ENCODE measurements at places on chromosomes 5 and 9.
A peak's percentile ranks its signal among the peaks of the same experiment; 100 is the strongest.

DNA sequence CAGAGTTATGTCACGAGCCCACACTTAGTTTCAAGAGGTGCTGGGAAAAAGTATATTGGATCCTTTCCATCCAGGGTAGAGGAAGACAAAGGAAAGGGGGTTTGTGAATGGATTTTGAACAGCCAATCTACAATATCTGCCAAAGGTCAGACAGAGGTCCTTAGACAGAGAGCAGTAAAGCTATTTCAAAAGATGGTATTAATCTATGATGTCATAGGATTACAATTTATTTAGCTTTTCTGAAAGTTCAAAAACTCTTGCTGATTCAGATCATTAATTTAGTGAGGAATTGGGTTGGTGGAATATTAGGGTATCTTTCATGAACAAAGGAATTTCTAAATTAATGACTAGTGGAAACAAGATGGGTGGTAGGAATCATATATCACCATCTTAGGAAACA, 126.9 kb downstream of the NTRK2 start:
- no peak for DNase-seq

DNA sequence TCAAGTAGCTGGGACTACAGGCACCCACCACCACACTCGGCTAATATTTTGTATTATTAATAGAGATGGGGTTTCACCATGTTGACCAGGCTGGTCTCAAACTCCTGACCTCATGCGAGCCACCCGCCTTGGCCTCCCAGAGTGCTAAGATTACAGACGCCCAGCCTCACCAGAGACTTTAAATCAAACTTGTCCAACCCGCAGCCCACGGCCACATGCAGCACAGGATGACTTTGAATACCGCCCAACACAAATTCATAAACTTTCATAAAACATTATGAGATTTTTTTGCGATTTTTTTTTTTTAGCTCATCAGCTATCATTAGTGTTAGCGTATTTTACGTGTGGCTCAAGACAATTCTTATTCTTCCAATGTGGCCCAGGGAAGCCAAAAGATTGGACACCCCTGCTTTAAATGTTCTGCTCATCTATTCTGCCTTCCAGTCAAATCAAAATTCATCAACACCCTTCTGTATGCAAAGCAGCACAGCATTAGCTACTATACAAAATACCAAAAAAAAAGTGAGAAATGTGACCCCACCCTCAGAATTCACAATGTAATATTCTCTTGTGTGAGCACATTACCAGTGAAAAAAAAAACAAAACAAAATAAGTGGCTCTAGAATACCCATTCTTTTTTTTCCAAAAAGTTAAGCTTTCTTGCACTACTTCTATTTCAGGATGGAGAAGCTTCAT, 42.7 kb upstream of the CDC42SE2 start:
- no peak for DNase-seq

- no peak for DNase-seq
Observed at GRCh38 chr5:114010362-114010761, 351.5 kb upstream of the KCNN2 start.

DNA sequence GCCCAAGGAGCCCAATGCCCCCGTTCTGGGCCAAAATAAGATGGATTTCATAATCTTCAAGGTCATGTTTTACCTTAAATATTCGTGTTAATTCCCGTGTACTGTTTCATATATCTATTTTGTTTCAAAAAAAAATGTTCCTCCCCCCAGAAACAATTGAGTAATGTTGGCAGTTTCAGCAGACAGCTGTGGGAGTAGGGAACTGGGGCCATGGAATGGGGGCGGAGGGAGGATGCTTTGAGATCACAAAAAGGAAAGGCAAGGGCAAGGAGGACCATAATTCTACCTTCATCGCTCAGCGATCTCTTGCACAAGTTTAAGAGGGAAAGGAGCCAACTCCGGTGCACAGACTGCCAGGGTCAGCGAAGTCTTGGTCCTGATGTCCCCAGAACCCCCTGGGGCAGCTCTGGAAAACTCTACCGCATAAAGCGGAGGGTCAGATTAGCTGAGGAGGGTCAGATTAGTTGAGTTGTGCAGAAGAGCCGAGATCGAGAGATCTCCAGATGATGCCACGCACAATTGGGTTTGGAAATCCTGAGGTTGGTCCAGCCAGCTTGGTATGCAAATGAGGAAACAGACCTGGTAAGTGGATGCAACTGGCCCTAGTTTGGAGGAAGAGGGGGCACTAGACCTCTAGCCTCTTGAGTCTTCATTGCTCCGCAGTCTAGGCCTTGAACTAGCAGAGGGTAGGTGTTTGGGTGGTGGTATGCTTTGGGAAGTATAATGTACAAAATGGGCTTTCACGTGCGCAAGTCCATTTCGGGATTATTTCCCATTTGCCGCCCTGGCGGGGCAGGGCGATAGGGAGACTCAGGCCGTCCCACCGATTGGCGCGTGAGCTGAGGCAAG, 24.0 kb downstream of the CDKN2A start:
- no peak for DNase-seq

DNA sequence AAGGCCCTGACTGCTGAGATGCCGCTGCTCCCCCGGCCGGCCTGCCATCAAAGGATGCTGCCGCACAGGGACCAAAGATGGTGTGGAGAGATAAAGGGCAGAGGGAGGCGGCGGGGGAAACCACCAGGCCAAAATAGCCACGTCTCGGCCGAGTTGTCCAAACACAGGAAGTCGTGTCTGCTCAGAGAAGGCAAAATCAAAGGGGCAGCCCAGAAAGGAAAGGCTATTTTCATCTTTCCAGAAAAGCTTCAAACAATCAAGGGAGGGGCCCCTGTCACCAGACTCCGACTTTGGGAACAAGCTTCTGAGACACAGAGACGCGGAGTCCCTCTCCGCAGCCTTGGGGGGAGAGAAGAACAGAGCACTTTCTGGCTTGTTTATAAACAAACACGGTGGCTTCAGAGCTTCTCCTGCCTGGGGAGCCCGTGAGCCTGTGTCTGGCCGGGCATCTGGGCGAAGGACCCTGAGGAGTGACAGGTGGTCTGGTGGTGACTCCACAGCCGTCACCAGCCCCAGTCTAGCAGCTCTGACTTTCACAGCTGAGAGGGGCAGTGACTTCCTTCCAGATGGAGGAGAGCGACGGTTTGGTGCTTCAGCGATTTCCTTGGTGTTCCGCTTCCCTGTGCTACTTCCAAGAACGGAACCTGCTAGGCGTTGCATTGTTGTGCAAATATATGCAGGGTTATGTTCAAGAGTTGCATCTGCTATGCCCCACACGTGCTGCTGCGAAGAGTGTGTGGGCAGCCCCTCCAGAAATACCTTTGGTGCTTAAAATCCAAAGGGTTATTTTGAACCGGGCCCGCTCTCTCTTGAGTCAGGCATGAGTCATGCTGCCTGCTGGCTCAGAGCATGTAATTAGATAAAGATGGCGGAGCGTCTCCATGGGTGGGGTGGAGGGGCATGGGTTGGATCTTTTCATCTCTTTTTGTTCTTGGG, 24.0 kb downstream of the ADAMTSL2 start:
- no peak for DNase-seq

DNA sequence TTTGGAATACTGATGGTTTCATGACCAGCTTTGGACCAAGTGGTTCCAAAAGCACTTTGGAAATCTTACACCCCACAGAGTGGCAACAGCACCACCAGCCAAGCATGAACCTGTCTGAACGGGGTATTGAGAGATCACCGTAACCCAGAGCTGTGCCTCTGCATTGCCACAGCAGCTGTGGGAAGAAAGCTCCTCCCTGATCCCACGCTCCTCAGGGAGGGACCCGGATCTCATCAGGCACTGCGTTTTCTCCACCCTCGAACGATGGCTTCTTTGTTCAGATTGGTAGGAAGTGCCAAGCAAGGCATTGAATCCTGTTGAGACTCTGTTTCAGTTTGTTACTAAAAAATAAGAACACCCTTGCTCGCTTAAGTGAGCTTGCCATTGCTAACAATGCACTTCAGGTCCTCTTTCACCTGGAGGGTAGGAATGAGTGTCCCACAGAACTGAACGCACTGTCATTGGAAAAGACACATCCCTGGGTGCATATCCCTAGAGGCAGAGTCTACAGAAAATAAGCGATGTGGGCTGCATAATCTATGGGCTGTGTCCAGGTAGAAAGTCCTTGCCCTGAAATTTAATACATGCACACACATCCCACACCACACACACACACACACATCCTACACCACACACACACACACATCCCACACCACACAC, 118.0 kb upstream of the ICE1 start:
- no peak for DNase-seq

GRCh38 chr5:172443441-172444109, 10.8 kb downstream of the SH3PXD2B start:
- no peak for DNase-seq

GRCh38 chr9:106218854-106219253, 524.5 kb downstream of the TMEM38B start:
- DNase-seq, result no peak

GRCh38 chr5:125551246-125551645, 804.8 kb upstream of the ZNF608 start:
- no peak for DNase-seq

GRCh38 chr9:16413509-16414016, 456.9 kb downstream of the BNC2 start:
- DNase-seq, result no peak

DNA sequence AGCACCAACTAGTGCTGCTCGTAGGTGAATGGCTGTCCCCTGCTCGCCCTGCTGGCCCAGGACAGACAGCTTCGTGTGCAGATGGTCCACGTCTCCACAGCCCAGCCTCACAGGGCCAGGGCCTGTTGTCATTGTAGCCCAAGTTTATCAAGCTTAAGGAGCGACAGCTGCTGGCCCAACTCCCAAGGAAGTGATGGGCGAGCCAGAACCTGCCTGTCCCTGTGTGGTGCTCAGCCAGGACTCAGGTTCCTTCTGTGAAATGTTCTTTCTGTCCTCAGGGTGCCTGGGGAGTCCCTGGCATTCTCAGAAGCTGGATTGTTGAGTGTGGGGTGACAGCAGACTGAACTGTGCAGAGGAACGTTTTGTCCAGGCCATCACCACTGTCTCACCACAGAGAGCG, 16.4 kb downstream of the TRIP13 start:
- DNase-seq, result no peak

DNA sequence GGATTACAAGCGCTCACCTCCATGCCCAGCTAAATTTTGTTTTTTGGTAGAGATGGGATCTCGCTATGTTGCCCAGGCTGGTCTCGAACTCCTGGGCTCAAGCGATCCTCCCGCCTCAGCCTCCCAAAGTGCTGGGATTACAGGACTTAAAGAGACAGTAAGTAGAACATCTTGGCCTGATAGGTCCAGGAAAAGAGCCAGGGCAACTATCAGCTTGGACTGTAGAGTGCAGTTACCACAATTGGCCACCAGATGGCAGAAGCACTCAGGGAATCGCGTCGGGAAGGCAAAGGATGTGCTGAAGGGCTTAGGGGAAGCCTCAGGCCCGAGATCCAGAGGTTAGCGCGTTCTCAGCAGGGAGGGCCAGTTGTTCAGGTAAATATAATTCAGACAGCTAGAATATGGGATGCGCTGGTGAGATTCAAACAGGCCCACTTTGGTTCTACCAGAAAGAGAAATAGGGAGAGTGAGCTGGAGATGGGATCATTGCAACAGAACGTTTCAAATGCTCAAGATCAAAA, 21.5 kb downstream of the C9orf57 start:
- peak; percentile 4 for DNase-seq

DNA sequence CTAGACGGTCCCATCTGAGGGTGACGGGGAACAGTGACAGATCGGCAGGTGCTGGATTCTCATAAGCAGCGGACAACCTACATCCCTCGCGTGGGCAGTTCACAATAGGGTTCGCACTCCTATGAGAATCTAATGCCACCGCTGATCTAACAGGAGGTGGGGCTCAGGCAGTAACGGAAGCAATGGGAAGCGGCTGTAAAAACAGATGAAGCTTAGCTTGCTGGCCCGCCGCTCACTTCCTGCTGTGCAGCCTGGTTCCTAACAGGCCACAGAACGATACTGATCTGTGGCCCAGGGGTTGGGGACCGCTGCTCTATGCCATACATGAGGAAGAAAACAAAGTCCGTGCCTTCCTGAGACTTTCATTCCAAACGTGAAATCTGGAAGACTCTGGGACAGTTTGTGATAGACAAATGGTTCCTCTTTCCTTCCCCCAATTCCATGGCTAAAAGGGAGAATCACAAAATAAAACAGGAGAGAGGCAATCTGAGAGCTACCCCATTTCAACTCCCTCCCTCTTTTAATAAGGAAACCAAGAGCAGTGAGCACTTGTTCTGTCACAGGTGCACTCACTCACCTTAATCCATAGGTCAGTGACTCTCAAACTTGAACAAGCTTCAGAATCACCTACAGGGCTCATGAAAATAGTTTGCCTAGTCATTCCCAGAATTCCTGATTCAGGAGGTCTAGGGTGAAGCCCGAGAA, 12.1 kb downstream of the PDCL start:
- DNase-seq, result peak; percentile 22

GRCh38 chr9:89375191-89375760, 57.0 kb downstream of the SECISBP2 start:
- DNase-seq, result no peak

DNA sequence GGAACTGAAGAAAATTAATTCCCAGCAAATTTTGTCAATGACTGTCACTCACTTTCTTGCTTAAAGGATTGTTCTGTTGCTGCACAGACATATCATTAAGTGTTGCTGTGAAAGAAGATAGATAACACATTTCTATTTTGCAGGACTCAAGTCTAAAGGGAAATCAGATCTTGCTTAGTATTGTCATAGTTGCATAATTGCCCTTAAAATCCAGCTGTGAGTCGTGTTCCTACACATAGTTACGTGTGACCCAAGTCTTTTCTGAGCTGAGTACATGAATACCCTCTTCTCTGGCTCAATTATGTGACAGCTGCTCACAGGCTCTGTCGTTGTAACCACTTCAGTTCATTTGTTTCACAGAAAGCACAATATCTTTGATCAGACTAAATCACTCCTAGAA, 390.8 kb downstream of the DTWD2 start:
- DNase-seq, result no peak

GRCh38 chr5:32261198-32261597, 51.5 kb downstream of the MTMR12 start:
- no peak for DNase-seq

DNA sequence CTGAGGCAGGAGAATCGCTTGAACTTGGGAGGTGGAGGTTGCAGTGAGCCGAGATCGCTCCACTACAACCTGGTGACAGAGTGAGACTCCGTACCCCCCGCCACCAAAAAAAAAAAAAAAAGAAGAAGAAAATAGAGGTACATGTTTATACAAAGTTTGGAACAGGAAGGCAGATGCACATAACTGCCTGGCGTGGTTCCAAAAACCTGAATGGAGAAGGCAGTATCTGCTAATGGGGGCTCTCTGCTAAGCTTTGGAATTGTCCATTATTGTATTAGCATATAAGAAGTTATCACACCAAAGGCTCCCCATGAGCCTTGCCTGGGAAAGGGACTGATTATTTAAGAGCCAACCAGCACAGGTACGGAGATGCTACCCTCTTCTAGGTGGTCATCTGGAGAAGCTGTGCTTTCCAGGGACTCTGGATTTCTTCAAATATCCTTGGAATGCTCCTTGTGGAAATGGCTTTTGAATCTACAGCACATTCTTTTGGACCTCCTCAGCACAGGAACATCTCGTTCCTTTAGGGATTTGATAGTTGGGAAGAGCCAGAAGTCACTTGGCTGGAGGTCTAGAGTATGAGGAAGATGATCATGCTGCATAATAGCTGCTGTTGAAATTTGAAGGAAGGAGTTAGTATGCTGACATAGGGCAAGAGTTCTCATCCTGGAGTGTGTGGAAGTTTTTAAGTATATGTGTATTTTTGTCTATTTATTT, 42.5 kb upstream of the ABCA1 start:
- no peak for DNase-seq

Data from stimulated activated CD8-positive, alpha-beta memory T cell treated with anti-CD3 and anti-CD28 coated beads, Interleukin-7, amount 100 ng/mL, for 1 hour (primary cell).